Inflammatory macrophage (primary cell): ENCODE measurements at places on chromosomes 11 and 22.

DNA sequence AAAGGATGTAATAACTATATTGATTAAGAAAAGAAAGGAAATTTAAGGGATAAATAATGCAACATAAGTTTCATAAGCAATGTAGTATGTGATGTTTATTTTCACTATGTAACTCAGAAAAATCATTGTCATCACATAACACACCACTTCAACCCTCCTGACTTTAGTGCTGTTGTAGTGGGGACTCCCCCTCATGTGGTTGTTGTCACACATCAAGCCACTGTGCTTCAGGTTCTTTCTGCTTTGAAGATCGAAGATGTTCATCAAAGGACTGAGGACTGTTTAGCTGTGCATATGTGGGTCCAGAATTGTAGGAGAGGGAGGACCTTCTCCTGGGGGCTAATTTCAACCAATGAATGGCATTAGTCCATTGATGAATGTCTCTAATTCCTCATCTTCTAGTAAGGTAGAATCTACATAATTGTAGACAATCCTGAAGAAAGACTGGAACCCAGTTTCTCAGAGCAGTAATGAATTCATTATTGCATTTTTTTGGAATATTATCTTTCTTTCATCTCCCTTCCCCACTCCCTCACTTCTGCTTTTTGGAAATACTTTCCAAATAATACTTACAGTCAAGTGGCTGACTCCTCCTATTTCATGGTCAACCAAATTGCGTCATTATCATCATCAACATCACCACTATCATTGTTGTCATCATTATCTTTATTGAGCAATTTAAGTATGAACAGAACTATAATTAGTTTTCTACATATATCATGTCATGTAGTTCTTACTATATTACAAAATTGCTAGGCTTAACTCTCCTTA lies 9.8 kb upstream of the CARD16 start:
- peak; percentile 58 for DNase-seq

GRCh38 chr11:130774703-130775102 lies 141.6 kb downstream of the SNX19 start:
- DNase-seq: no peak

DNA sequence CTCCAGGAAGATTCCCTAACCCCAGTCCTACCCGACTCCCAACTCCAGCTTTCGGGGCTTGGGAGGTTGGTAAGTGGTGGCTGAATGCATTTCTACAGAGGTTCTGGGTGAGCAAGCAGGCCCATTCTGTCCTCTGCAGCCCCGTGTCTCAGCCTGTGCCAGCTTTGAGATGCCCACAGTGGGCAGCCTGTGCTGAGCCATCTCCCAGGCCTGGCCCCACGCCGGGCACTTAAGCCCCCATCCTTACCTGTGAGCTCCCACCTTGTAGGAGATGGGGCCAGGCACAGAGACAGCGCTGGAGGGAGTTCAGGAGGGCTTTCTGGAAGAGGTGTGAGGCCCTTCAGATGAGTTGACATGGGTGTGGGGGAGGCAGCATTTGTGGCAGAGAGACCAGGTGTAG lies 54.5 kb downstream of the ANO1 start:
- no peak for DNase-seq

DNA sequence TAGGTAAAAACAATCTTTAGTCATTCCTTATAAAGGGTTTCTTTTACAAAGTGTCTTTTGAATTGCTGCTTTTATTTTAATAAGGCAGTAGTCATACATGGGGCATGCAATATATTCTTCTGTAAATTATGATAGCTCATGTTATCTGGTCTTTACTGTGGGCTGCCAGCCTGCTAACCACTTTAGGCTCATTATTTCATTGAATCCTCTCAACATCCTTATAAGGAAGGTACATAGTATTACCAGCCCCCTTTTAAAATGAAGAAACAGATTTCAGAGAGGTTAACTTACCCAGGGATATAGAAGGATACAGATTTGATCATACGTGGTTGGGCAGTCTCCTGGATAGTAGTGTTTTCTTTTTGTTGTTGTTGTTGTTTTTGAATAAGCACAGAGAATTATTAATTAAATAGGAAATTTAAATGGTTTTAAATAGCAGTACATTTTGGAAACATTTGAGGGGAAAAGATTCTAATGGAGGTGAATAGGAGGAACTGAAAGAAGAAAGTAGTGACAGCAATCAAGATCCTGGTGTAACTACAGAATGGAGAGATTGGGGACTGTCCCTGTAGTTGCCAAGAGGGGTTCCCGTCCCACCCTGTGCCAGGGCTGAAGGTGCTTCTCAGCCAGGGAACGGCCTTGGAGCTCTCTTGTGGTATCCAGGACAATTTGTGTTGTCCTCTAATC lies 21.0 kb downstream of the SPECC1L start:
- no peak for DNase-seq

- no peak for DNase-seq
Measured at GRCh38 chr22:44547371-44547770, 49.3 kb upstream of the RTL6 start.

DNA sequence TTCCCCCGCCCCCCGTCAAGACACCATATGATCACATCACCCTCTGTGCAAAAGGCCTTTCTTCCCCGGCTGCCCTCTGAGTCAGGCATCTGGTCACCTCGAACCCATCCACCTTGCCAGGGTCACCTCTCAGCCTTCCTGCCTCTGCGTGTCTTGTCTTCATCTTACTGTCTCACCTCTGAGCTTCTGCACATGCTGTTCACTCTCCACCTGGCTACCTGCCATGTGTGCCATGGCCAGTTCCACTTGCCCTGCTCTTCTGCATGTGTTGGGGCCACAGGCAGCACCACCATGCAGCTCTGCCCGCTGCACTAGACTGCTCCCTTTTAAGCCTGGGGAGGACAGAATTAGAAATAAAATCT lies 9.8 kb downstream of the ZNF74 start:
- DNase-seq: no peak

DNA sequence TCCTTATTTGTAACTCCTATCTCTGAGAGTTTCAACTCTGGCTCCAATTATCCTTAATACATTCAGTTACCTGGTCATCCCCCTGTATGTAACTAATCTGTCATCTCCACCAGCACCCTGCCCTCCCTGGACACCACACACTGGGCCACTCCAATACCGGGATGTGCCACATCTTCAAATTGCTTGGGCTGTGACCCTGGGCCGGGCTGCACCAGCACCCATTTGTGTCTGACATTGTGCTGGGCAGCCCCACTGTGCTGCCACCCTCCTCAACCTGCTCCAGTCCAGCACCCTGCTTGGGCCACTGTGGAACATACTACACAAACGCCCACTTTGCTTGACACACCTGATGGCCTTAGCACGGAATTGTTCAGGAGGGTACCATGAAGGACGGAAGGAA lies 2.2 kb upstream of the USP18 start:
- no peak for DNase-seq

GRCh38 chr11:96294289-96294688 lies 48.7 kb downstream of the MAML2 start:
- no peak for DNase-seq

GRCh38 chr11:94147433-94147845 lies 18.8 kb downstream of the PANX1 start:
- DNase-seq: no peak
